ENCODE measurements at places on chromosomes 1 and 21. TPM values are rescaled to one million over a fixed set of nuclear protein-coding genes. Genes with fewer than 3 reads are reported as not detected.

The PADI2 gene
- 14.2 TPM for total RNA-seq

The UTP25 gene
- 17.1 TPM for total RNA-seq

The PIK3CD gene
- total RNA-seq = 223 TPM

The NGF gene
- total RNA-seq = not detected

The PIK3R3 gene
- total RNA-seq = 0.78 TPM

The CYP4A22 gene
- total RNA-seq = not detected

The SV2A gene
- total RNA-seq = 0.10 TPM

The DISC1 gene
- total RNA-seq = 3.3 TPM

The KIRREL1 gene
- not detected for total RNA-seq

The CRP gene
- total RNA-seq = not detected

The DNAJC6 gene
- 0.69 TPM for total RNA-seq

The CD53 gene
- 490 TPM for total RNA-seq

The HSD3B1 gene
- total RNA-seq = not detected

GRCh38 chr1:166888373-166889111 lies 12.5 kb upstream of the TADA1 start:
- no peak for DNase-seq

DNA sequence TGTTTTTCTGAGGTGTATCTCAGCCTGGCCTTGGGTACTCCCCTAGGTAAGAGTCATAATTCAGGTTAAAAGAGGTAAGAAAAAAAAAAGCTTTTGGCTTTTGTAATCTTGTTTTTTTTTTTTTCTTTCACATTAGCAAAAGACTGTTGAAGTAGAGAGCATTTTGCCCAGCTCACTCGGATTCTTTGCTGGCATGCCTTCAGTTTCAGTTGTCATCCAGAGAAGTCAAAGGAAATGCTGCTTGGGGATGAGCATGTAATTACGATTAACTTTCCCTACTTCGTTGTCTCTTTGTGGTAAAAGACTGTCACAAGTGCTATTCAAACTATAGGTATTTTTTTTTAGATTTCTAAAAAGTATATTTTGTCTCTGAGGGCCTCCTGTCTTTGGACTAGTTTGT lies 6.3 kb downstream of the BACH1 start:
- DNase-seq = no peak

GRCh38 chr1:229645324-229645993 lies 19.4 kb downstream of the URB2 start:
- no peak for DNase-seq

DNA sequence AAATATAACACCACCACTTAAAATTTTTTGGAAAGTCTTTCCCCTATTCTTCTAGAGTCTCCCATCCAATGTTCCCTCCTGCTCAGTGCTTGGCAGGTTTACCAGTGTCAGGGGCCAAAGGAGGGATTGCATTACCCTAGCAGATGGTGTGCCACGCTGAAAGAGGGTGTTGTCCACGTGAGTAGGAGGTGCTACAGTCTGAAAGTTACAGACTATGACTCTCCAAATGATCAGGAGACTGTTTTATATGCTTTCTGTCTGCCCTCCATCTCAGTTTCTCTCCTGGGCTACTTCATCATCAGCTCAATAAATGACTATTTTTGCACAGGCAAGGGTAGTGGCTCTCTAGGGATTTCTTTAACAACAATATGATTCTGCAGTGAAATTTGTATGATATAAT lies 31.3 kb upstream of the ANGPTL7 start:
- no peak for DNase-seq

- DNase-seq = peak; percentile 57
These were observed 1.6 kb downstream of the TMEM200B start for GRCh38 chr1:29121936-29122681.

DNA sequence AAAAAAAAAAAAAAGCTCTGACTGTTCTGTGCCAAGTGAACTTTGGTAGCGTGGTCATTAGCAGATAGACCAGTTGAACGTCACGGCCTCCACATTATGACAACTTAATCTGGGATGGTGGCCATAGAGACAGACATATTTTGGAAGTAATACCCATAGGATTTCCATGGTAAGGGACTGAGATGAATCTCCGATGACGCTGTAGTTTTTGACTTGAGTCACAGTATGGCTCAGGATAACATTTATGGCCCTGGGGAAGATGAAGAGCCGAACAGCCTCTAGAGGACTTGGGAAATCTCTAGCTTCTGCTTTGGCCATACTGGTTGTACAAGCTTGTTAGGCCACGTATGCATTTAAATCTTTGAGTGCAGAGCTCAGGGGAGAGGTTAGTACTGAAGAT lies 214.0 kb downstream of the KCNJ6 start:
- DNase-seq = no peak

- no peak for DNase-seq
These were observed 16.5 kb upstream of the A3GALT2 start for GRCh38 chr1:33337441-33337840.

DNA sequence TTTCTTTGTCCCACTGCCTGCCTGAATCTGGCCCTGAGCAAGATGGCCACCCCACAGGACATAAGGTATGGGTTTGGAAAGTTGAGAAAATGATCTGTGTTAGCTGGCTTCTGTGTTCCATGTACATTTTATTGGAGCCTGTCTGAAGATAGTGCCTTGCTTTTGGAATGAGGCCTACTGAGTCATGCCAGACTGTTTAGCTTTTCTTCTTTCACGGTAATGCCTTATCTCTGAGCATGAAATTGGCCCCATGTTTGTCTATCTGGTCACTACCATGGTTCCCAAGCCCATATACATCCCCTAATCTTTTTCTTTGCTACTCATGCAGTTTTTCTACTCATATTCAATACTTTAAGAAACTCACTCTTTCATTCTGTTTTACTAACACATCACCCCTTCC lies 85.1 kb upstream of the LMO4 start:
- DNase-seq = no peak

DNA sequence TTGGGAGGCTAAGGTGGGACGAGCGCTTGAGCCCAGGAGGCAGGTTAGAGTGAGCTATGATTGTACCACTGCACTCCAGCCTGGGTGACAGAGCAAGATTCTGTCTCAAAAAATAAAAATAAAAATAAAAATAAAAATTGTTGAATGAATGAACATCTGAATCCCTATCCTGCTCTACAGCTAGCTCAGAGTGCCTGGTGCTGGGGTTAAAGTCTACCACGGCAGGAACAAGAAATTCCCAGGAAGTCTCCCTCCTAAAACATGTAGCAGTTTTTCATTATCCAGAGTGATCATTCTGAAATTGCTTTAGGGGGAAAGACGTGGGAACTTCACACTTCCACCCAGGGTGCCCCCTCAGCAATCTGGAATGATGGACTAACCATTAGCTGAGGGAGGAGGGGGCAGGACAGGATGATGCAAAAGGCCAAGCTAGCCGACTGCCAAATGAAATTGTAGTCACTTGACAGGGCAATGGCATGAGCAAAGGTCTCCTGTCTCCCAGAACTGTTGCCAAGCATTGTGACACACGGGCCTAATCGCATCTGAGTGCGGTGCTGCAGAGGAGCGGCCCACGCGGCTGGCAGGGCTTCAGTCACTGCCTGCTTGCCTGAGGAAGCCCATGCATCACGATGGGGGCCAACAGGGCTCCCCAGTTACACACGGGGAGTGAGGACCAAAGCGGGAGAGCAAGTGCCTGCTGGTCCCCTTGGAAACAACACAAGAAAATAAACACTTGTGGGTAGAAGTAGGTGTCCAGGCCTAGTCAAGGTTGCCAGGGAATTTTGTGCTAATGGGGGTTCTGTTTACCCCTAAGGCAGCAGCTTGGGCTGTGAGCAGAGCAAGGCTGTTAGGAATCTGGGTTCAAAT lies 85.7 kb downstream of the NENF start:
- no peak for DNase-seq

DNA sequence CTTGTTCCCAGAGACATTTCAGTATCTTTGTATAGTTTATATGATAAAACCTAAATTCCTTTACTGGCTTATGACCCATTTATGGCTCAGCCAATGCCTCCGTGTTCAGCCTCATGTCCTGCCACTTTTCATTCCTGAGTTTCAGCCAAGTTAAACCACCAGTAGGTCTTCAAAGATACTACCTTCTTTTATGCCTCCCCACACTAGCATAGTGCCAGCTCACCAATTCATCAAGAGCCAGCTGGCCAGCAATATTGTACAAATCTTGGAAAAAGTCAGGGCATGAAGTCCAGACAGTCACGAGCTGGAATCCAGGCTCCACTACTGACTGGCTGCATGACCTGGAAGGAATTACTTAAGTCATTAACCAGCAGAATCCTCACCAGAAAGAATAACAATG lies 446.0 kb downstream of the GPATCH2 start:
- no peak for DNase-seq

DNA sequence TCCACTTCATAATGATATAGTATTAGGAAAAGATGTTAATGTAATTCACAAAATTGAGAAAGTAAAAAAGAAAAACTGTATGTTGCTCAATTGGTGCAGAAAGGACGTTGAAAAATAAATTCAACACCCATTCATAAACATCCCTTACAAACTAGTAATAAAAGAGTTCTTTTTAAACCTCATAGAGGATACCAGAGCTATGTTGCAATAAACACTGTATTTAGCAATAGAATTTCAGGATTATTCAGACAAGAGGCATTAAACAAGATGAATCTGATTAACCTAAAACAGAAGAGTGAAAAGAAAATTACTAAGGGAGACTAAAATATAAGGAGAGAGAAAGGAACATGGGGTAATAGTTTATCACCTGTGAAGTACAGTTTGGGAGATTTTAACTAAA lies 154.8 kb downstream of the NTPCR start:
- no peak for DNase-seq

GRCh38 chr1:245160288-245160687 lies 5.5 kb downstream of the KIF26B start:
- DNase-seq = no peak

- DNase-seq = no peak
These were observed 31.4 kb upstream of the TARDBP start for GRCh38 chr1:10980841-10981727.

DNA sequence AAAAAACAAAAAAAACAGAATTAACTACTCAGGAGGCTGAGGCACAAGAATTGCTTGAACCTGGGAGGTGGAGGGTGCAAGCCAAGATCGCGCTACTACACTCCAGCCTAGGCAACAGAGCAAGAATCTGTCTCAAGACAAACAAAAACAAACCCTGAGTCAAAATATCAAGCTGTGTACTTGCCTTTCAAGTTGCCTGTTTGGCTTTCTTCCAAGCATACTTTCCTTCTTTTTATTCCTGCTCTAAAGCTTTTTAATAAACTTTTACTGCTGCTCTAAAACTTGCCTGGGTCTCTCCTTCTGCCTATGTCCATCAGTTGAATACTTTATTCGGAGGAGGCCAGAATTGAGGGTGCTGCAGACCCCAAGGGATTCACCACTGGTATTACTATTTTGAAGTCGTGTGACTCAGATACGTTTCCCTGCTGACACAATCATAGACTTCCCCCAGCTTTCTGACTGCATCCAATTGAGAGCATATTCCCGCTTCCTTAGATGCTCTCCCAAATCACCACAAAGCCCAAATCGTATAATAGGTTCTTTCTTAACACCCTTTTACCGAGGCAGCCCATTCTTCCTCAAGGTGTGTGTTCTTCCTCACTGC lies 3.5 kb upstream of the ACBD6 start:
- no peak for DNase-seq

- DNase-seq = no peak
These were observed 36.6 kb upstream of the TMEM52 start for GRCh38 chr1:1955621-1956094.

DNA sequence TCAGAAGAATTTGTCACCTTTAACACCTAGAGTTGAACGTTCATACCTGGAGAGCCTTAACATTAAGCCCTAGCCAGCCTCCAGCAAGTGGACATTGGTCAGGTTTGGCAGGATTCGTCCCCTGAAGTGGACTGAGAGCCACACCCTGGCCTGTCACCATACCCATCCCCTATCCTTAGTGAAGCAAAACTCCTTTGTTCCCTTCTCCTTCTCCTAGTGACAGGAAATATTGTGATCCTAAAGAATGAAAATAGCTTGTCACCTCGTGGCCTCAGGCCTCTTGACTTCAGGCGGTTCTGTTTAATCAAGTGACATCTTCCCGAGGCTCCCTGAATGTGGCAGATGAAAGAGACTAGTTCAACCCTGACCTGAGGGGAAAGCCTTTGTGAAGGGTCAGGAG lies 52.3 kb downstream of the UBE4B start:
- no peak for DNase-seq

GRCh38 chr1:246283771-246284410 lies 223.2 kb downstream of the SMYD3 start:
- DNase-seq = no peak

DNA sequence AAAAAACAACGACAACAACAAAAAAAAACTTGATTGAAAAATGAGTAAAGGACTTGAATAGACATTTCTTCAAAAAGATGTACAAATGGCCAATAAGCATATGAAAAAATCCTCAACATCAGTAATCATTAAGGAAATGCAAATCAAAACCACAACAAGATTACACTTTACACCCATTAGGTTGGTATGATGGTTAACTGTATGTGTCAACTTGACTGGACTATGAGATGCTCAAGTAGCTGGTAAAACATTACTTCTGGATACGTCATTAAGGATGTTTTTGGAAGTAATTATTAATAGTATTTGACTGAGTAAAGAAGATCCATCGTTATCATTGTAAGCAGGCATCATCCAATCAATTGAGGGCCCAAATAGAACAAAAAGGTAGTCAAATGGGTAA lies 34.9 kb upstream of the LYPLAL1 start:
- DNase-seq = no peak

DNA sequence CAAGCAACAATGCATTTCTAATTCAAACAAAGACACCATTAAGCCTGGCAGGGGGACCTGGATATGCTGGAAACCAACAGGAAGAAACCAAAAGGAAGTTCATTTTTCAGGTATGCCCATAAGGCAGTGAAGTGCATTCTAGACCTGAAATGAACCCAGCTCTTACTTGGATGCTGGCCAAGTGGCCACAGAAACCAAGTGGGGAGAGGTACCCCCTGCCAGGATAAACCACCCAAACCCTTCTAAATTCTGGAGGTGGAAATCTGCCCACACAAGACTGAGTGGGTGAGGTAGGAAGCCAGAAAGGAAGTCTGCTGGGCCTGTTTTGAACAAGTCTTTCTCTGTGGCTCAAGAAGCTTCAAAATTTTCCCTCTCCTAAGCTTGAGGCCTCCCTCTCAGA lies 2.6 kb downstream of the CD5L start:
- no peak for DNase-seq

DNA sequence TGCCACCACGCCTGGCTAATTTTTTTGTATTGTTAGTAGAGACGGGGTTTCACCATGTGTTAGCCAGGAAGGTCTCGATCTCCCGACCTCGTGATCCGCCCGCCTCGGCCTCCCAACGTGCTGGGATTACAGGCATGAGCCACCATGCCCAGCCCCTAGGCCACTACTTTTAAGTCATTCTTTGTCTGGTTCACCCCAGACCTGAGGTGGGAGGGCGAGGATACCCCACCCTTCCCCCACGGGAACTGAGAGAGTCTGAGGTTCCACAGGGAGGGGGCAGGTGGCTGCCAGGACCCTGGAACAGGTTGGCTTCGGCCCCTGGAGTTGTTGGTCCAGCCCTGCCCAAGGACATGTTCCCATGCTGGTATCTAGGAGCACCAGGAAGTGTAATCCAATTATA lies 7.7 kb upstream of the SDC3 start:
- DNase-seq = no peak

DNA sequence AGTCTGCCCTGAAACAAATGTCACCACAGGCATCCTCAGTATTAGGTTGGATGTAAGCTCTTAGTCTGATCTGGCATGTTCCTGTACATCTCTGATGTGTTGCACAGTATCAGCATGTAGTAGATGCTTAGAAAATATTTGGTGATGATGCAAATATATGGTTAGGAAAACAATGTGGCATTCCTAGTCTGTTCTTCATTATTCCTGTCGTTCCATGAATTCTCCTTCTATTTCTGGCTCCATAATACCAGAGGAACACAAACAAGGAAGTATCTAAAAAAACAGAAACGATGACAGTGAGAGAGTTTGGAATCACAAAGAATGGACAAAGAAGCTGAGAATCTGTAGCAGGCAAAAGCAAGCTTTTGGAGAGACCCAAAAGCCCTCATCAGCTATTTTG lies 236.6 kb downstream of the HHAT start:
- no peak for DNase-seq
